ENCODE measurements at places on chromosomes 4 and X. TPM values are rescaled to one million over a fixed set of nuclear protein-coding genes. Genes with fewer than 3 reads are reported as not detected.

Gene FAM47E
- total RNA-seq = 0.32 TPM

Gene ART3
- total RNA-seq = not detected

Gene LDOC1
- total RNA-seq = 92.7 TPM

Gene SSX2B
- total RNA-seq = not detected

Gene USP38
- 7.7 TPM for total RNA-seq

Gene UGT2B17
- total RNA-seq = not detected

Gene SOD3
- total RNA-seq = not detected

Gene CXCL3
- 3.8 TPM for total RNA-seq

Gene LEF1
- total RNA-seq = not detected

Gene KLHL4
- total RNA-seq = 6.7 TPM

Gene DGKK
- not detected for total RNA-seq

Gene FSTL5
- not detected for total RNA-seq

Gene GAGE1
- not detected for total RNA-seq

Gene SSX4
- total RNA-seq = not detected

Gene ETFDH
- 5.1 TPM for total RNA-seq

Gene SULT1E1
- total RNA-seq = not detected

Gene MAGEB10
- not detected for total RNA-seq

Gene NUDT10
- total RNA-seq = 0.98 TPM

Gene CPE
- total RNA-seq = 1.9 TPM

Gene IL21
- not detected for total RNA-seq

Gene GLUD2
- 2.6 TPM for total RNA-seq

Gene SLITRK4
- total RNA-seq = not detected

Gene ARSJ
- 7.2 TPM for total RNA-seq

Gene TLL1
- 0.38 TPM for total RNA-seq

Gene WDR17
- total RNA-seq = 2.3 TPM

Gene SMIM9
- not detected for total RNA-seq

Gene CSAG3
- total RNA-seq = not detected

Gene GYPA
- not detected for total RNA-seq

Gene DOK7
- 0.30 TPM for total RNA-seq

Gene MAGEA1
- not detected for total RNA-seq

Gene RAI2
- total RNA-seq = 0.13 TPM

Gene FGF5
- 0.25 TPM for total RNA-seq

Gene STPG2
- total RNA-seq = not detected

Gene LGI2
- total RNA-seq = 0.07 TPM

Gene TRAM1L1
- total RNA-seq = 0.40 TPM

Gene LUZP4
- not detected for total RNA-seq

Gene THOC2
- 42.4 TPM for total RNA-seq

Gene MMRN1
- not detected for total RNA-seq

Gene SMIM14
- 15.8 TPM for total RNA-seq

Measured in A549 treated with GW870086 at 1 μM for 4 hours (cell line).